ENCODE measurements at places on chromosomes 7 and 10. TPM values are rescaled to one million over a fixed set of nuclear protein-coding genes. Genes with fewer than 3 reads are reported as not detected.

GRCh38 chr7:137546671-137547070, 203.1 kb upstream of the PTN start:
- DNase-seq, result no peak

GRCh38 chr10:23096802-23097549, 1.6 kb downstream of the MSRB2 start:
- DNase-seq, result peak; percentile 66

- no peak for DNase-seq
Observed at GRCh38 chr10:71726580-71727104, 7.1 kb upstream of the C10orf105 start.

DNA sequence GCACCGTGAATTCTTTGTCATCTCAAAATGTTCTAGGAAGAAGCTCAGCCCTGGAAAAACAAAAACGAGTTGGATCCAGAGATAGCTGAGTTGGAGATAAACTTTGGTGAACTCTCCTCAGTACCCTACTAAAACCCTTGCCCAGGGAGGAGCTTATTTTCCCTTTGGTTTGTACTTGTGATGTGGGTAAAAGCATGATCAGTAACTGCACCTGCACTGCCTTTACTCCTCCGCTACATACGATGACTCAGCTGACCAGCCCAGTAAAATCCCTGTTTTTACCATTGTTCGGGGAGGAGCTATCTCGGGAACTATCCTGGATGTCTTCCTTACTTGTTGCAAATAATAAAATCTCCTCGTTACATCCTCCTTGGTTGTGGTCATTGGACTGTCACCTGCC, 359.3 kb downstream of the SH2D4B start:
- DNase-seq, result no peak

GRCh38 chr10:130455111-130455695, 319.0 kb downstream of the GLRX3 start:
- DNase-seq, result no peak

- DNase-seq, result peak; percentile 30
Observed at GRCh38 chr10:3347413-3348182, 175.0 kb upstream of the PITRM1 start.

DNA sequence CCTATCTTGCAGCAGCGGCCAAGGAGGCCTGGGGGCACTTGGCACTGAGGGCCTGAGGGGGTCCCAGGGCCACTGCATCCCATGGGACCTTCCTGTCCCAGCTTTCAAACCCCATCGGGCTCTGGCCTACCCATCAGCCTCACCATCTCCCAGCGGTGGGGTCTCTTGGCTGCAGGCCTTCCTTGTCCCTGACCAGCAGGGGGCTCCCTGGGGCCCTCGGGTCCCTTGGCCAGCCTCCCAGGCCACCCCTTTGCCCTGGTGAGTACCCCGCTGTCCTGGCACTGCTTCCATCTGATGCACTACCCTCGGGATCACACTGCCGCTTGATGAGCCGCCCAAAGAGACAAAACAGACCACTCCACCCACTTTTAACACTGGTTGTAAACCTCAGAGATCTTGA, 43.5 kb downstream of the YKT6 start:
- no peak for DNase-seq

- DNase-seq, result no peak
Observed at GRCh38 chr7:83696101-83696500, 47.2 kb upstream of the SEMA3E start.

DNA sequence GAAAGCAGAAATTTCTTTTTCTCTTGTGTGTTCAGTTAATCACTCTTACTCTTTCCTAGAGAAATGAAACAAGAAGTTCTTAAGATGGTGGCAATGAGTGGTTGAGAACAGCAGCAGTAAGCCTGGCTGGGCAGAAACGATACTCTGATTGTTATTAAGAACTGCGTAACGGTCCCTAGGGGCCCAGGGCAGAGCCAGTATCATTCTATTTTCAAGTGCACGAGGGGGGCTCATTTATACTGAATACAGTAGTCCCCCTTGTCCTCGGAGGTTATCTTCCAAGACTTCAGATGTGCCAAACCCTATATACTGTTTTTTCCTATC, 64.9 kb downstream of the EEPD1 start:
- no peak for DNase-seq

DNA sequence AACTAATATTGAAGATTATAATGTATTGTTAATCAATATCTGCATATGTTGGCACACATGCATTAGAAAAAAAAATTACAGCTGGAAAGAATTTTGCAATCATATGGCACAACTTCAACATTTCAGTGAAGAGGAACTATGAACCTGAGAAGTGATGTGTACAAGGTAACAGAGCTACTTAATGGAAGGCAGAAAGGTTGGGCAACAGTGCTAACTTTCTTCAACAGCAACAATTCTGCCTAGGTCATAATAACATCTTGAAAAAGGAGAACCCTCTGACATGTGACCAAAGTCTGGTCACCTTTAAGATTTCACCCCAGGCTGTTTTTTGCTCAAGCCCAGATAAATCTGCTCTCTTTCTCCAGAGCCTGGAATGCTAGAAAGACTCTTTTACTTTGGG, 47.9 kb upstream of the SKAP2 start:
- no peak for DNase-seq

DNA sequence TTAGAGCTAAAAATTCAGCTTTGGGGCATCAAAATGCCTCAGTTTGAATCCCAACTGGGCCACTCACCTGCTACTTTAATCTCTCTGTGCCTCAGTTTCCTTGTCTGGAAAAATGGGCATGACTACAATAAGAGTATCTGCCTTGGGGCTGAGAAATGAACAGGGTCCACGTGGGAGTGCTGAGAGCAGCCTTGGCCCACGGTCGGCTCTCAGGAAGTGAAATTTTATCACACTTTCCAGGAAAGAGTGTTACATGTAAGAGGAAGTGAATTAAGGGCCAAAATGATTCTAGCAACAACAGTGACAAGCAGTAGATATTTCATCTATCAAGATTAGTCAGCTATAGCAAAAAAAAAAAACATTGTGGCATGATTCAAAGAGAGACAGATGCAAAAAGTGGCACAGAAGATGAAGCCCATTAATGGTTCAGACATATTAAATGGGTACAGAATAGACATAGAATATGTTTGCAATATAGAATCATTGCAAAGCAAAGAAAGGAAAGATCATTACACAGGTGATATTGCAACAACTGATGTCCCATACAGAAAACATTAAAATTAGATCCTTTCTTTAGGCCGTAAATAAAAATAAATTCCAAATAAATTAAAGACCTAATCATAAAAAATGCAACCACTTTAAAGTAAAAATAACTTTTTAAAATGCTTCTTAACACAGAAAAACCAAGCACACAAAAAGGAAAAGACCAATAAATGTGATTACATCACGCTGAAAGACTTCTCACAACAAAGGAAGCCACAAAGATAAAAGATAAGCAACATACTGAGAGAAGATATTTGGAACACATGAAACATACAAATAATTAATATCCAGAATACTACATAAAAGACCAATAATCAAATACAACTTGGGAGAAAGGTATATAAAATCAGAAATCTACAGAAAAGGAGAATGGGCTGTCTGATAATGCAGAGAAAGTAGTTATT, 4.3 kb downstream of the TMEM273 start:
- peak; percentile 18 for DNase-seq

DNA sequence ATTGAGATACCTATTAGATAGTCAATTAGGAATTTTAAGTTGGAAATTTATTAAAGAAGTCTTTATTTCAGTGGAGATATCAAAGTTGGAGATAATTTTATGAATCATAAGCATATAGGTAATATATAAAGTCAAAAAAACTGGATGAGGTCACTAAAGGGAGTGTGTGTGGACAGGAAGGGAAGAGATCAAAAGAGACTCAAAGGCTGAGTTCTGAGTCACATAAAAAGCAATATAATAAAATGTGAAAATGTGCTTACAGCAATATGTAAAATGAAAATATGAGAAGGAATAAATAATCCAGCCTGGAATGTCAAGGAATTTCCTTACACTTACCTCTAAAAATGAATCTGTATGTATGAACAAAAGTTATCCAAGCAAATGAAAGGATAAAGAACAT, 583.3 kb upstream of the SORCS1 start:
- no peak for DNase-seq

DNA sequence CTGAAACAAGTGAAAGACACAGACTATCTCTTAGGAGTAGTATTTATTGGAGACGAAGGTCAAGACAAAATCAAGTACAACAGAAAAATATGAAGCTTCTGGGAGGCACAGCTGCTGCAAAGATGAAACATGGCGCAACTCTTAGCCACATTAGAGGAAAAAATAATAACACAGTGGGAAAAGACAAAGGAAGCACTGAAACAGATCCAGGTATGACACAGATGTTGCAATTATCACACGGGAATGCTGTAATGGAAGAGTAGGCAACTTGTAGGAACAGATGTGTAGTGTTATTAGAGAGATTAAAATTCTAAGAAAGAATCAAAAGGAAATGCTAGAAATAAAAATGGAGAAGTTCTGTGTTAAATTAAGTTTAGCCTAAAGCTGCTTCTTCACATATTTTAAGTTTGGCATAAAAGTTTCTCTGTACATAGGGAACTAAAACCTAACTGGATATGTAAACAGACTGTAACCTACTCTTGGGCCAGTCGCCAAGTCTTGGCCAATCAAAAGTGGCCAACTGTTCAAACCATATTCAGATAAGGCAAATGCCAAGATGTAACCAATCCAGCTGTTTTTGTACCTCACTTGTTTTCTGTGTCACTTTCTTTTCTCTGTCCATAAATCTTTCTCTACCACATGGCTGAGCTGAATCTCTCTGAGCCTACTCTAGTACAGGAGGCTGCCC, 1132.0 kb upstream of the LRRTM3 start:
- peak; percentile 84 for DNase-seq

DNA sequence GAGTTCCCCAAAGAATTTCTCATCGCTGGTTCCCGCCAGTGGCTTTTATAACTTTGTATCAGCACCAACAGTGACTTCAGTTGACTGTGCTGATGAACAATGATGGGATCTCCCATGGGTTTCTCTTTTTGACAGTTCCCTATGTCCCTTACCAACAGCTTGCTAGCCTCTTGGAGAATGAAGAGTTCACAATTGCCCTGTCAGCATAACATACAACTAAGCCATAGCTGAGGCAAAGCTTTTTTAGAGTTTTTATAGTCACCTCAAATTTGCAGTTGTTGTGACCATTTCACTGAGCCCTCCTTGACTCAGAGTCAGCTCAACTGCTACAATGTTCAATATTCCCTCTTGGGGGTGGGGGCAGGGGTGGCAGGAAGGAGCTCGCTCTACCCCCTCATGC, 179.8 kb downstream of the TFEC start:
- DNase-seq, result no peak

GRCh38 chr10:20110125-20111100, 294.2 kb downstream of the PLXDC2 start:
- DNase-seq, result no peak

GRCh38 chr7:24769851-24770250, 12.6 kb upstream of the GSDME start:
- DNase-seq, result no peak

- DNase-seq, result no peak
Observed at GRCh38 chr7:131111081-131111576, 216.5 kb upstream of the MKLN1 start.

- no peak for DNase-seq
Observed at GRCh38 chr10:129390147-129390546, 76.9 kb upstream of the MGMT start.

DNA sequence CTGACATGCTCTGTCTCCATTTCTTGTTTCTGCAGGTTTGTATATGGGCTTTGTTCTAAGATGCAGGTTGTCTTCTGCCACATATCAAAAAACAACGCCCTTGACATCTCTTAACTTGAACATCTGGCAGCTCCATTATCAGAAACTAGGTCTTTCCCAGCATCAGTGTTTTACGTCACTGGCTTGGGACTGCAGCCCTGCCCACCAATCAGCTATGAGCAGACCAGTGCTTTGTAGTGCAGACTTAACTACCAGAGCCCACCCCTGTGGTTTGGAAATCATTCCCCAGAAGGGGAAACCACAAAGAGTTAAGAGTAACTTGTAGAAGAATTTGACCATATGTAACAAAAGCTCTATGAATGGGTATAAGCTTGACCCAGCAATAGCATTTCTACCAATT, 132.4 kb downstream of the SEPTIN14 start:
- no peak for DNase-seq

DNA sequence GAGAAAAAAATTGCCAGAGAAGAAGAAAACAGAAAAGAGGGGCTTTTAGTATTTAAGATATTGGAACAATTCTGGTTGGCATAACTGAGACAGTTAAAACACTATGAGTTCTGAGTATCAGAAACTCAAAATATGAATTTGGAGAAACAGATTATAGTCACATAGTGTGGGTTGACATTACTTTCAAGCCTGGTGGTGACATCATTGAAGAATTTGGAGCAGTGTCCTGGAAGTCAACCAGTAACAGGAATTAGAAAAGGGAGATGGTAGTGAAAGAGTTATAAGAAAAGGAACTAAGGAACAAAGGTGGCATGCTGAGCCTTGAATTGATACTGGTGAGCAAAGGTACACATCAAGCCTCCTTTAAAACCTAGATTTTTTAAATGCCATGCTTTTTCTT, 88.2 kb downstream of the ZNF438 start:
- DNase-seq, result no peak

DNA sequence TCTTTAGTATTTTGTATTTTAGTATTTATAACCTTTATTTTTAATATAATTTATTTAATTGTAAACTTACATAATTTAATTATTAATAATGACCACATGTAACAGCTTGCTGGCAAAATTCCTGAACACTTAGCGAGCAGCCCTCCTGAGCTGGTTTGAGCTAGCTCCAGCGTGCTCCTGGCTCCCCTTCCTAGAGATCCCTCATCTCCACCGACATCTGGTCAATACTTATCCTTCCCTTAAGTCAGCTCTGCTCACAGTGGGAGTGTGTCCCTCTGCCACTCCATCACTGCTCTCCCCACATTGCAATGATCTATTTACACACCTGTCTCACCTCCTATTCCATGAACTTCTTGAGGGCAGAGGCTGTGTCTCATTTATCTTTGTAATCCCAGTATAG, 20.6 kb upstream of the TBXAS1 start:
- no peak for DNase-seq

Gene ASZ1
- not detected for polyA plus RNA-seq

Gene NKX1-2
- polyA plus RNA-seq, result 0.10 TPM

Gene CYP26C1
- not detected for polyA plus RNA-seq

Gene INHBA
- 0.44 TPM for polyA plus RNA-seq

Gene FKBP9
- polyA plus RNA-seq, result 18.2 TPM

Gene FAM13C
- 2.2 TPM for polyA plus RNA-seq

Gene CPN1
- polyA plus RNA-seq, result not detected

Gene TAS2R60
- polyA plus RNA-seq, result not detected

Gene ANKRD22
- 37.9 TPM for polyA plus RNA-seq

Data from stomach (tissue), 19 donors.